ENCODE measurements at places on chromosomes 7 and 10.

DNA sequence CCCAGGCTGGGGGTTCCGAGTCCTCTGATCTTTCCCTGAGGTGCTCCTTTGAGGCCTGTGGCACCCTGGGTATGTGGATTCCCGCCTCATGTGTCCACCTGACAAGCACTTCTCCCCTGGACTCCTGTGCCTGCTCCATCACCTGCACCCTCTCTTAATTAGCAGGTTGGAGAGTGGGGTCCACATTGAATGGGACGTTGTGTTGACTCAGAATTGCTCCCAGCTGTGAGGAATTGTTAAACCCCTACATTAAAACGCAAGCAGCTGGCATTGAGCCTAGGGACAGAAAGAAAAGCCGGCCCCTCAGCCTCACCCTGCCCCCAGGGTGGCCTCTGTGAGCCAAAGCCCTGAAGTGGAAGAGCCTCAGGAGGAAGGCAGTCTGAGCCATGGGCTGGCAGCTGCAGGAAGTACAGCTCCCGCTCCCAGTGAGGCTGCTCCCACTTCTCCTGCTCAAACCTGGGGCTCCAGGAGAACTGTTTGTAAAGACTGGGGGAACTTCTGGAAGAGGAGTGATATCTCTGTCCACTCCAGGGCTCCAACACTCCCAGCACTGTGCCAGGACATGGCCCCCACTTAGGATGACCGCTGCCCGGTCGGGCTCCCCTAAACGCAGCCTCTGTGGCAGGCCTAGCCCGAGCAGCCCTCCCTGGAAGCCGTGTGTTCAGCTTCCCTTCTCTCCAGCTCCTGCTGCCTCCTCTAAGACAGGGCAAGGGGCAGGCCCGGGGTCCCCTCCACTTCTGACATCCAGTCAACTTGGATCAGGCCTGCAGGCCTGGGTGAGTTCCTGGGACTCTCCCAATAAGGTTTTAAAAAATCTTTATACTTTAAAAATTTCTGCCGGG is 1.8 kb upstream of the OPN4 start:
- DNase-seq: peak; percentile 7

GRCh38 chr7:32518534-32519140 is 23.3 kb downstream of the AVL9 start:
- no peak for DNase-seq

DNA sequence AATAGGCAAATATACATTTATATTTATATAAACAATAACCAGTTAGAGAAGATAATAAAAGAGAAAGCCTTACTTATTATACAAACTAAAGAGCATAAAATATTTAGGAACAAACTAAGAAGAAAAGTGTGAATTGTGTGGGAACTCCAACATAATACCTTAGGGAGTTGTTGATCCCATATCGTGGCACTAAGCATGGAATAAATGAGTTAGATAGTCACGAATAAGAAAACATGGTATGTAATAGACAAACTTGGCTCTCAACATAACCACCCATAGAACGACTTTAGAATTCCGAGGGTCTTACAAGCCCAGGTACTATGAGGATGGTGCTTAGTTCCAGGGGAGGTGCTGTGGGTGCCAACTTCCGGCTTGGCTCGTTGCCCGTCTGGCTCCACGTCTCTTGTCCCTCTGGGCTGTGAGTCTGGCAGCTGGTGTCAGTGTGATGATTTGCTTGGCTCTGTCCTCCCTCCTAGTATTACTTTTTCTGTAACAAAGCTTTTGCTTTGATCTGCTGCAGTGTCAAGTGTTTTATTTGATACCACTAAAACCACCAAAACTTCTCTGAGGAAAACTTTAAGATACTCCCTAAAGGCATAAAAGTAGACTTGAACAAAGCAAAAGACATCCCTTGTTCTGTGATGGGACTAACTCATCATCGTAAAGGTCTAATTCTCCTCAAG is 9.5 kb upstream of the RBM20 start:
- no peak for DNase-seq

GRCh38 chr7:94620703-94621118 is 35.2 kb downstream of the SGCE start:
- DNase-seq: peak; percentile 19

- no peak for DNase-seq
These were observed 57.4 kb downstream of the CDK6 start for GRCh38 chr7:92778972-92779371.

- no peak for DNase-seq
These were observed 59.6 kb upstream of the TRIM24 start for GRCh38 chr7:138400400-138400886.

DNA sequence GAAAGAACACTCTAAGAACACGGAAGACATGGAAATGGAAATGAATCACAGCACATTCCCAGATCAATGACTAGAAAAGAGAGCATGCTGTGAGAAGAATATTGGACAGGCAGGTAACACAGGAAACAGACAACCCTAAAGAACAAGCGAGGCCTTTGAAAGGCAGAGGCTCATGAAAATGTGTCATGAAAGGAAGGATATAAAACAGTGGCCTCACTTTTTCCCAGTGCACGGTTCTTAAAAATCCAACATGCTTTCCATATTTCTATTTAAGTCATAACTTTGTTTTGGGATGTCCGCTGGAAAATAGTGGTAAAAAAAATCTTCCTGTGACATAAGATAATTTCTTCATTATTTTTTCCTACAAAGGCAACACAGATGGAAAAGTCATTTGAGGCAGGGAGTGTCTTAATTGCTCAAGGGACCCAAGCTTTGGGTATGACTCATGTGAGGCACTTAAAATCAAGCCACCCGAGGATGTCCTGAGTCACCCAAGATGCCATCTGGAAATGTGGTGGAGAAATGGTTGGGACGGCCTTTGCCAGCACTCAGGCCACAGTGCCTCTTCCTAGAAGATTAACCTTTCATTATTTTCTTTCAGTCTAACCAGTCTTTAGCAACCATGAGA is 17.0 kb downstream of the ITIH5 start:
- DNase-seq: no peak

- no peak for DNase-seq
These were observed 8.4 kb upstream of the RBM28 start for GRCh38 chr7:128352153-128352537.

DNA sequence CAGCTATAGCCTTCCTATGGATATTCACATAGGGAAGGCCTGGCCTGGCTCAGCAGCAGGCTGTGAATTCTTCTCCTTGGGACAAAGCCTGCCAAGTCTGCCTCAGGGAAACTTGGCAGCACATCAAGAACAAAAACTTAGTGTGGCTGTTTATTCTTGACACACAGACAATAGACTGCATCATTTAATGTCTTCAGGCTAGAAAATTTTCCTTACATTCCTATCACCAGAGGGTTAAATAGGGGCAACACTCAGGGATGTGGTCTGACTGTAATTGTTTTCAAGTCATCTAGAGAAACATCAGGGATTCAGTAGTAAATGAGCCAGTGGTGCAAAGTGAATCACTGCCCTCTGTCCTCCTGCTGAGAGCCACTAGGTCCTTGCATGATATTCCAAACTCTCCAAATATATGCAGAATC is 137.3 kb downstream of the SEMA3C start:
- DNase-seq: no peak

DNA sequence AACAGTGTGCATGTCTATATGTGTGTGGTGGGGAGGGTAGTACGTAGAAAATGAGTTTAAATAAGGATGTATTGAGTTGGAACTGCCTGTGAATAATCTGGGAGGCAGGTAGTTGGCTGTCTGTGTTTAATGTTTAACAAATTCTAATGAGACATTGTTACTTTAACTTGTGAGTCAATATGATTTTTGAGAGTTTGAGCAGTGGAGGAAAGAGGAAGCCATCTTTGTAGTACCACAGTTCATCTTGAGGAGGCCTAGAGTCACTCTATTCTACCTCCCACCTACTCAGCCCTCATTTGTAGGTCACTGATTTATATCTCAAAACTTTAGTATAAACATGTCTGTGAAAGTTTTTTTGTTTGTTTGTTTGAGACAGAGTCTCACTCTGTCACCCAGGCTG is 129.9 kb upstream of the ITGB1 start:
- DNase-seq: no peak

- no peak for DNase-seq
These were observed 88.2 kb upstream of the IMMP2L start for GRCh38 chr7:111650456-111650999.

DNA sequence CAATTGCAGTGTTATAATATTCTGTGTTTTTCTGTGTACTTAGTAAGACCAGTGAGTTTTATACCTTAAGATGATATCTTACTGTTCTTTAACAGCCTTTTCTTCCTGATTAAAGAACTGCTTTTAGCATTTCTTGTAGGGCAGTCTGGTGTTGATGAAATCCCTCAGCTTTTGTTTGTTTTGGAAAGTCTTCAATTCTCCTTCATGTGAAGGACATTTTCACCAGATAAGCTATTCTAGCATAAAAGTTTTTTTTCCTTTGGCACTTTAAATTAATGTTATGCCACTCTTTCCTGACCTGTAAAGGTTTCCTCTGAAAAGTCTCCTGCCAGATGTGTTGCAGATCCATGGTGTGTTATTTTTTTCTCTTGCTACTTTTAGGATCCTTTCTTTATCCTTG is 1059.8 kb downstream of the LRMDA start:
- DNase-seq: no peak

DNA sequence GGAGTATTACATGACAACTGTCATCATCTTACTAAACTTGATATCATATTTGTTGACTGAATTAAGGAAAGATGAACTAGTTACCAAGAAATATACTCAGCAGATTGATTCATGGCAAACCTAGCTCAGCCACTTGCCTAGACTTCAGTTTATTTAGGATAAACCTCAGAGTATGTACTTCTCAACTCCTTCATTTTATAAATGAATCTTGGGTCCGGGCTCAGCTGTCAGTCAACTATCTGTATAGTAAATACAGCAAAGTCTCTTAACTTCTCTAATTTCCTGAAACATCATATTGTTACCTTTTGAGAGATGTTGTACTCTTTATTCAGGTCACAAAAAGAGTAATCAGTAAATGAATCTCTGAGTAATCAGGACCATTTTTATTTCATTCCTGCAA is 211.0 kb upstream of the KLF14 start:
- DNase-seq: no peak
